ENCODE measurements at places on chromosomes 12 and 14.

- no peak for DNase-seq
Observed at GRCh38 chr14:92427096-92427495, 86.5 kb upstream of the RIN3 start.

GRCh38 chr12:47886510-47887240, 18.1 kb downstream of the VDR start:
- no peak for DNase-seq

- no peak for DNase-seq
Observed at GRCh38 chr12:109596418-109597244, 23.0 kb downstream of the MVK start.

DNA sequence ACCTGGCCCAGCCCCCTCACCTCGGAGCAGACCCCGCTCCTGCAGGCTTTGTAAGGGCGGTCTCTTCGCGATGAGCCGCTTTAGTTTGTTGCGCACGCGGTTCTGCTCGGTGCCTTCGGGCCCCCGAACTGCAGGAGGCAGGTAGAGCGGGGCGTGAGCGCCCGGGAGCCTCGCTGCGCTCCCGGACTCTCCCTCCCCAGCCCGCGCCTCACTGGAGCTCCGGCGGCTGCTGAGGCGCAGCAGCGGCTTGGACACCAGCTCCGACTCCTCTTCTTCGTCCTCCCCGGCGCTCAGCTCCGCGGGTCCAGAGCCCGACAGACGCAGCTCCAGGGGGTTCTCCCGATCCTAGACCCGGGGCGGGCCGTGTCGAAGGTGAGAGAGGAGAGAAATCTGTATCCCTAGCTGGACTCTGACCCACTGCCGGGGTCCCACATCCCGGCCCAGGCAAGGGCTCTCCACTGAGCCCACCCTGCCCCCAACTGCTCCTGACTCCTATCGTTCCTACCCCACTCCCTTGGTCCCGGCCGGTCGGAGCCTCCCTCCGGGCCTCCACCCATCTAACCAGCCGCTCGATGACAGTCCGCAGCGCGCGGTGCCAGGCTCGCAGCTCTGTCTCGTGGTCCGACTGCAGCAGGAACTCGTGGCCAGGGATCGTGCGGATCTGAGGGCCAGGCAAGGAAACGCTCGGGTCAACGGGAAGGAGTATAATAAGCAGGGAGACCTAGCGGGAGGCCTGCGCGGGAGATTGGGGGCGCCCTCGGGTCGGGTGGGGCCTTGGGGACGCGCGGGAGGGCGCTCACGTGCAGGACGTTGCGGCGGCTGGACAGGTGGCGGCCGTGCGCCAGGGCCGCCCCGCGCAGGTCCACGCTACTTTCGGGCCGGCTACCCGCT, 4.2 kb downstream of the ARHGAP9 start:
- no peak for DNase-seq

GRCh38 chr12:4909410-4909733, 333 bp upstream of the KCNA1 start:
- no peak for DNase-seq

GRCh38 chr12:113242560-113242959, 21.3 kb downstream of the TPCN1 start:
- DNase-seq, result no peak

GRCh38 chr12:3747543-3747942, 5.4 kb downstream of the CRACR2A start:
- peak; percentile 57 for DNase-seq

DNA sequence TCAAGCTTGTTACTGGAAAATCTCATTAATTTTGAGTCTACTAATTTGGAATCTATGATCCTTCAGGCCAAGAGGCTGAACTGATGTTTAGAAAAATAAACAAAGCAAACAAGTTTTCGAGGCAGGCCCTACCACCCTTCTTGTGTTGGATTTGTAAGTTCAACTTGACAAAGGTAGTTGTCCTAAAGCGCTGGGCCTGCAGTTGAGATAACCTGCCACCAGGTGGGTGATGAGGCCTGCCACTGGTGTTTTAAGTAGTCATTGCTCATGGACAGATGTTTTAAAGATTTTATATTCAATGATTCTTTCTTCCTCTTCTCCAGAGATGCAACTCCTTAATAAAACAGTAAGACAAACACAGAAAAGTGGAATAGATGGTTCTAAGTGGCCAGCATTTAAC, 19.4 kb downstream of the ACVRL1 start:
- DNase-seq, result peak; percentile 57

DNA sequence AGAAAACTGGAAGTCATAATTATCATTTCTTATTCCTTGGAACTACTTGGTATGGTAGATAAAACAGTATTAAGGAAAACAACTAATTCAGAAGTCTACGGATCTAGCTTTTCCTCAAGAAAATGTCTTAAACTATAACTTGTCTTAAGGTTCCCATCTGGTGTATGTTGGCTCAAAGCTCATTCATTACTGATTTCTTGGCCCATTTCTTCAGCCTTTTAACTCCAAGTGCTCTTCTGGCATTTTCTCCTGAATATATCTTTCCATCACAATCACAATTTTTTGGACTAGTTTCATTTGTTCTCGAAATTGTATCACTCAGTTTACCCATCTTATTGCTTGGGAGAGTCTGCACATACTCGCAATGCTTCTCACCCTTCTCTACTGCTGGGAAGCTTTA, 150.1 kb downstream of the C12orf50 start:
- DNase-seq, result no peak

- peak; percentile 10 for DNase-seq
Observed at GRCh38 chr12:107610021-107610859, 75.4 kb upstream of the PWP1 start.

GRCh38 chr14:100789460-100790417, 36.2 kb upstream of the MEG3 start:
- DNase-seq, result no peak

GRCh38 chr12:11581179-11581755, 68.2 kb upstream of the ETV6 start:
- DNase-seq, result peak; percentile 84

DNA sequence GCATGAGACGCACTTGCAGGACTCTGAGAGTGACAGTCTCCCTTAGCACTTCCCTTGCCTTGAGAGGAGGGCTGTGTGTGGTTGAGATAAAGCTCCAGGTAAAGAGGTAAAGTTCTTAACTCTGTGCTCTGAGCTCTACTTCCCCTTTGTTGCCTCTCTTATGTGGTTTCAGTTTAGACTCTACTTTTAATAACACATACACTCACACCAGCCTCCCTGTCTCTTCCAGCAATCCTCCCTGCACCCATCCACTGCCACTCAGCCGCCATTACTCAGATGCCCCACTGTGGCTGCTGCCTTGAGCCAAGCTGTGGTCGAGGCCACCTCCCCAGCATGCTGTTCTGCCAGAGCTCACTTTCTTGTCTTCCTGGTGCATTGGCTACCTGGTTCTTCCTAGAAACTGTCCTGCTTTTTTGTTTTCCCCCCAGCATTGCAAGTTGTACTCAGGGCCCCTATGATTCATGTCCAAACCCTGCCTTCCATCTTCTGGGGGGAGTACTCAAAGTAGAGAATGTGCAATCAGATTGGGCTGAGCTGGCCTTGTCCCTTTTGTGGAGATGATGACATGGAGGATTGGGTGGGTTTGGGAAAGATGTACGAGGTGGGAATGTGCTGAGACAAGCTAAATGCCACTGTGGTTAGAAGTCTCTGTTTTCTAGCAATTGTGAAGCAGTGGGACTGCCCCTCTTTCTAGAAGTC, 115.5 kb upstream of the PARP11 start:
- peak; percentile 61 for DNase-seq

DNA sequence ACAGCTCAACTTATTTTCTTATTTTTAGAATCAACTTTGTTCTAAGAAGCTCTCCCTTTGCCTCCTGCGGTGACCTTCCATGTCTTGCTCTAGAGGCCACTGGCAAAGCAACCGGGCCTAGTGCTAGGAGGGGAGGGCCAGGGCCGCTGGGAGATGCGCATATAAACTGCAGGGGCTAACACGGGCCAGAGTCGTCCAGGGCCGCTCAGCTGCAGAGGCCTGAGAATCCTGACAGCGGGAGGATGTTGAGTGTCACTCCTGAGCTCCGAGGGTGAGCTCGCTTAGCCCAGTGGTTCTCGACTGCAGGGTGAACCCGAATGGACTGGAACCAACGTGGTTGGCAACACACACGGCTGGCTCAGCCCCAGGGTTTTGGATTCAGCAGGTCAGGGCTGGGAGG, 6.5 kb upstream of the PIWIL1 start:
- DNase-seq, result no peak

GRCh38 chr12:89856431-89856830, 147.8 kb upstream of the ATP2B1 start:
- DNase-seq, result no peak

- DNase-seq, result no peak
Observed at GRCh38 chr12:115617391-115617790, 660.1 kb downstream of the MED13L start.

- no peak for DNase-seq
Observed at GRCh38 chr12:6334940-6335450, 6.9 kb downstream of the TNFRSF1A start.

DNA sequence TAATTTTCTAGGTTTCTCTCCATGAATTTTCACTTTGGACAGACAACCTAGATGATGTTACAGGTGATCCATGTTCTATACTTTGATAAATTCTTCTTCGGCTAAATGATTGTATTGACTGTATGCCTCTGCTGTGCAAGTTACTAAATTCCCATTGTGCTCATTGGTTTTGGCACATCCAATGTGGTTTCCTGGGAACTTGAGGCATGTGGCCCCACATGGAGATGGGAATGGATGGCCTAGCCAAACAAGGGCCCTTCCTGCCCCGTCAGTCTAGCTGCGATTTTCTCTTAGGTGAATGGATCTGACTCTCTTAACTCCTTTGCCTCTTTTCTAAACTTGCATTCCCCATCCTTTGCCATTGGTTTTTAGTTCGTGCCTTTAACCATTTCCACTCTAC, 186.2 kb downstream of the PELI2 start:
- no peak for DNase-seq

- no peak for DNase-seq
Observed at GRCh38 chr14:37196604-37197420, 925 bp upstream of the MIPOL1 start.

GRCh38 chr14:64954491-64955240, 12.1 kb upstream of the GPX2 start:
- no peak for DNase-seq

DNA sequence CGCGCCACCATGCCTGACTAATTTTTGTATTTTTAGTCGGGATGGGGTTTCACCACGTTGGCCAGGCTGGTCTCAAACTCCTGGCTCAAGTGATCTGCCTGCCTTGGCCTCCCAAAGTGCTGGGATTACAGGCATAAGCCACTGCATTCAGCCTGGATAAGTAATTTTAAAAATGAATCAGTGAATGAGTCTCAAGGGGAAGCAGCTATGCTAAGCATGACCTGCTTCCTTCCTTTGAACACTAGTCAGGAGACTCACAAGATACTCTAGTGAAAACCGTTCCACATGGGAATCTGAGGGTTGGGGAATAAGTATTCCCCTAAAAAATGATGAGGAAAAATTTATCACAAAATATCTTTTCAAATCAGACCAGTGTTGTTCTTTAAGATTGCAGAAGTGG, 10.7 kb upstream of the FAM234B start:
- no peak for DNase-seq

DNA sequence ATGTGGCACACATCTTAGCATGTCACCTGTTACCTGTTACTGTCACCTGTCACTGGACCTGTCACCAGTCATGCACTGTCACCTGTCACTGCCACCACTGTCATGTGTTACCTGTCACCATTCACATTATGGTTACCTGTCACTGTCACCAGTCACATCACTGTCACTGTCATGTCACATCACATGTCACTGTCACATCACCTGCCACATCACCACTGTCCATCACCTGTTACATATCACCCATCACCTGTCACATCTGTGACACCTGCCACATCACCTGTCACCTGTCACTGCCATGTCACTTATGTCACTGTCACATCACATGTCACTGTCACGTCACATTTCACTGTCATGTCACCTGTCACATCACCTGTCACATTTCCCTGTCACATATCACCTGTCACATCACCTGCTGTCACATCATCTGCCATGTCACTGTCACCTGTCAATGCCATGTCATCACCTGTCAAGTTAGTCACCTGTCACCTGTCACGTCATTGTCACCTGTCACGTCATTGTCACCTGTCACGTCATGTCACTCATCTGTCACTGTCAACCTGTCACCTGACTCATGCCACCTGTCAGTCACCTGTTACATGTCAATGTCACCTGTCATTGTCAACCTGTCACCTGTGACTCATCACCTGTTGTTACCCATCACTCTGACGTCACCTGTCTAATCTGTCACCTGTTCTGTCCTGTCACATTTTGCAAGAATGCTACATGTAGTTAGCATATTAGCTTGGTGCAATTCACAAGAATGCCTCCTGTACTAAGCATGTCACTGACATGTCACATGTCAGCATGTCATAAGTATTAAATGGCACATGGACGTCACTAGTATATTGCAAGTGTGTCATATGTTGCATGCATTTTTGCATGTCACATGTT, 29.0 kb upstream of the TESC start:
- no peak for DNase-seq

- DNase-seq, result no peak
Observed at GRCh38 chr12:78891646-78892353, 27.2 kb downstream of the SYT1 start.

- no peak for DNase-seq
Observed at GRCh38 chr12:109069307-109070271, 17.2 kb downstream of the USP30 start.

GRCh38 chr14:104111301-104112112, 26.0 kb downstream of the ASPG start:
- DNase-seq, result no peak

DNA sequence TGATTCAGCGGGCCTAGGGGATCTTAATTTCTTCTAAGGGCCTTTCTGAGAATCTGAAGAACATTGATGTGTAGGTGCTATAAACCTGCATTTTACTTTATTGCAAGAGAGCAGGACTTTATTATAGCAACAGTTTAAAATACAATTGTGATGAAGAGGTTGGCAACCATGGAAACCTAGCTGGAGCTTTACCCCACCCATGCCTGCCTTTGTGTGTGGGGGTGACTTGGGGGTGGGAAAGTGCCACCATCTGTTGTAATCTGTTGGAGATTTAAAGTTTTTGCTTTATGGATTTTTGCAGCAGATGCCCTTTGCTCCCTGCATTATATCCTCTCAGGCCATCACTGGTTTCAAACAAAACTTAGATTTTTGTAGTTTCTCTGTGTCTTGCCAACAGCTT, 64.6 kb downstream of the ATG14 start:
- DNase-seq, result no peak

GRCh38 chr14:56300495-56300894, 182.3 kb downstream of the PELI2 start:
- DNase-seq, result no peak

DNA sequence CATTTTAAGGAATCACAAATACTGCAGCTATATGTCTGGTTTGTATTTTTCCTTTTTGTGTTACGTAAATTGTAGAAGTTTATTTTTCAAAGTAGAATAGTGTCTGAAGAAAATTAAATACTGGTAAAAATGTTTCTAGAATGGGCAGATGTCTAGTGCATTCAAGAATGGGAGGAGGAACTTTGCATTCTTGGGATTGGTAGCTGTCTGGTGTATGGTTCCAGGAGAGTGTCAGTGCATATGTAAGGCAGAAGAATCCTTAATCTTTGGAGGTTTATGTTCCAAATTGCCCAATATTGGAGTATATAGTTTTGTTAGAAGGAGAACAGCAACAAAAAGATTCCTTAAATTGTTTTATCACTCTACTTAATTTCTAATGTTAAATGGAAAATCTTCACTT, 13.5 kb downstream of the PAPOLA start:
- no peak for DNase-seq

Data from CD4-positive, alpha-beta T cell treated with Interleukin-17A for 4 hours (primary cell).